ENCODE measurements at places on chromosomes 11 and 22.

- no peak for DNase-seq
Observed at GRCh38 chr11:93585758-93586157, 42.6 kb upstream of the SMCO4 start.

GRCh38 chr11:58316142-58316541 lies 42.7 kb downstream of the OR5B17 start:
- DNase-seq: no peak

DNA sequence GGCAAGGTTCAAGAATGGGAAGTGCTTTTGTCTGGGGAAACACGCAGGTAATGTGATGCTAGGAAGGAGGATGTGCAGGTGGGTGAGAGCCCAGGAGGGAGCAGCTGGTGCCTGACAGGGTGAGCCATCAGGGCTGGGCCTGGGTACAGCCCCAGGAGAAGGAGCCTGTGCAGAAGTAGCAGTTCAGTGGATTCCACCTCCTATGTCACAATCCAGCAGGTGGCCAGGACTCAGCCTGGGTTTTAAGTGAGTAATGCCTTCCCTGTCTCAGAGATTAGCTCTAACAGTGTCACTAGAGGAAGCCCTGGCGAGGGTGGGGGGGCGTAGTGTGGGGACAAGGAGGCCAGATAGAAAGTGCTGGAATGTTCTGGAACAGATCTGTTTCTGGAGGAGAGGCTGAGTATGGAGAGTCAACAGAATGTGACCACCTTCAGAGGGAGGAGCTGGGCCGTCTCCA lies 8.1 kb downstream of the RIC8A start:
- no peak for DNase-seq

GRCh38 chr11:126348806-126349582 lies 6.5 kb upstream of the ST3GAL4 start:
- no peak for DNase-seq

DNA sequence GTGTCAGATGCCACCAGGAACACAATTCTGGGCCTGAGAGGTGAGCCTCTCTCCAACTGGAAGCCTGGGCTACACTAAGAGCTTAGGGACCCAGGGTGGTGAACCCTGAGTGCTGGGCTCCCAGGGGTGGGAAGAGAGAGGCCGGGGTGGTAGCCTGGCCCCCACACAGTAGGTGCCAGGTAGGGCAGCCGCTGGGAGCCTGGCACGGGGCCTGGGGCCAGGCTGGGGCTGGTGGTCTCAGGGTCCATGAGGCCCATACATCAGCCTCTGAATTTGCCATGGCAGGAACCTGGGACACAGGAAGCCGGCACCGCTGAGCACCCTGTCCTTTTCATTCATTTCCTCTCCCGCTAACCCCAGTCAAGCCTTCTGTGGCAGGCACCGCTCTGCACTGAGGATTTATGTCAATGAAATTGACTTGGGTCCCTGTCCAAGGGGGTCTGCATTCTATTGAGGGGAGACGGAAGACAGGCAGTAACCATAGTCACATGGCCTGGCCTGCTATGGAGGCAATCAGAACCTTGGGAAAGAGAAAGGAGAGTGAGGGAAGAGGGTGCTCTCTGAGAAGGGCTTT lies 8.6 kb downstream of the MYEOV start:
- no peak for DNase-seq

- no peak for DNase-seq
Observed at GRCh38 chr11:65109231-65110198, 2.2 kb upstream of the TM7SF2 start.

DNA sequence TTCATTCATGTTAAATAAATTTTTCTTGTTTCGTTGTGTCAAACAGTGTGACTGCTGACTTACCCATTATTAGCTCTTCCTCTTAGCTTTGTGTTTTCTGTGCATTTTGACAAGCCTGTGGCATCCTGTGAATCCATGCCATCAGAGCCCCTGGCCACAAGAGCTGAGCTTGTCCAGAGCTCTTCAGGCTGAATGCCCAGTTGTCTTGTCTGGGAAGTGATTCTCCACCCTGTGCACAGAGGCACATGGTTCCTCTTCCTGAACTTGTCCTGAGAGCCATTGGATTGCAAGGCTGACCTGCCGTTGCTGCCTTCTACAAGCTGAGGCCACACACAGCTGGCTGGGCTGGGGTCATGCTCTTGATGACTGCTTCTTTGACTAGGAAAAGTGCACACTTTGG lies 64.1 kb downstream of the PPP6R3 start:
- DNase-seq: no peak

DNA sequence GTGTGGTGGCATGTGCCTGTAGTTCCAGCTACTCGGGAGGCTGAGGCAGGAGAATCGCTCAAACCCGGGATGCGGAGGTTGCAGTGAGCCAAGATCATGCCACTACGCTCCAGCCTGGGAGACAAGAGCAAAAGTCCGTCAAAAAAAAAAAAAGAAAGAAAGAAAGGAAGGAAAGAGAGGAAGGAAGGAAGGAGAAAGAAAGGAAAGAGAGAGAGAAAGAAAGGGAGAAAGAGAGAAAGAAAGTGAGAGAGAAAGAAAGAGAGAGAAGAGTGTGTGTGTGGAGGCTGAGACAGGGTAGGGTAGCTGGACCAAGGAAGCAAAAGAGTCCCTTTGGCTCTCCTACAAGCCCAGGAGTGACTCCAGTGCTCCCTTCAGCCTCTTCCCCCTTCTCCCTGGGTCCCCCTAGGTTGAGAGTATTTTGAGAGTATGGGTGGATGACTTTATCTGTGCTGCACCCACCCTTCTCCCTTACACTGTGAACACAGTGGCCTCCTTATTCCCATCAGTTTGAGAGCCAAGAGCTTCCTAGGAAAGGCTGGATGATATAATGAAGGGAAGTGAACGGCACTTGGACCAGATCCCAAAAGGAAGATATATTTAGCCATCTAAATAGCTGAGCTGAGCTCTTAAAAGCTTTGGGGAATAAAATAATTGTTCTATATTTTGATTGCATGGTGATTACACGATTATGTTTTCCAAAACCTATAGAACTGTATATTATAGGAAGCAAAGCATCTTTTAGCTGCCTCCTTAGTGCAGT lies 9.5 kb upstream of the DENND5A start:
- DNase-seq: no peak

DNA sequence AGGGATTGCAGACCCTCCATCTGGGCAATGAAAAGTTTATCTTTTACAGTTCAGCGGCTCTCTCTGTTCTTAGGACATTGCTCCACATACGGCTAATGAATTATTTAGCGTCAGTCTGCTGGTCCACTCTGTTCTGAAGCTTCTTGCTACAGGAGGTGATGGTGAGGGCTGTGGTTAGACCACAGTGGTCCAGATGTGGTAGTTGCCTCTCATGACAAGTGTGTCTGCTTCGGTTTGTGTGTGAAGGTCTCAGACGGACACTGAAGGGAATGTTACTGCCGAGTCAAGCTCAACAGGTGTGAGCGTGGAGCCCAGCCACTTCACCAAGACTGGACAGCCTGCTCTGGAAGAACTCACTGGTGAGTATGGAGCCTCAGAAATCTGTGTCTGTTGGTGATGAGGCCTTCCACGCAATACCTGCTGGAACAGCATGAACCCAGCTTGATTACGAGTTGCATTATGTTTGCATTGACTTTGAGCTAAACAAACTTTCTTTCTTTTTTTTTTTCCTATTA lies 220.8 kb downstream of the DBX1 start:
- DNase-seq: no peak

DNA sequence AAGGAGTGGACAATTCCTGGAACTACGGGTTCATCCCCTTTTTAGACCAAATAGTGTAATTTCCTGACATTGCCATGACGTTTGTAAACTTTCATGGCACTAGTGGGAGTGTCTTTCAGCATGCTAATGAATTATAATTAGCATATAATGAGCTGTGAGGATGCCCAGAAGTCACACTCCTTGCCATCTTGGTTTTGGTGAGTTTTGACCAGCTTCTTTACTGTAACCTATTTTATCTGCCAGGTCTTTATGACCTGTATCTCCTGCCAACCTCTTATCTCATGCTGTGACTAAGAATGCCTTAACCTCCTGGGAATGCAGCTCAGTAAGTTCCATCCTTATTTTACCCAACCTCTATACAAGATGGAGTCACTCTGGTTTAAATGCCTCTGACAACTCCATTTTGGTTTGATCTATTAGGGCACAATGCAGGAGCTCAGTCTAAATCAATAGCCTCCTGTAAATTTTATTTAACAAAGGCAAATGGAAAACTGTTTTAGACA lies 20.7 kb downstream of the OR10A6 start:
- no peak for DNase-seq

DNA sequence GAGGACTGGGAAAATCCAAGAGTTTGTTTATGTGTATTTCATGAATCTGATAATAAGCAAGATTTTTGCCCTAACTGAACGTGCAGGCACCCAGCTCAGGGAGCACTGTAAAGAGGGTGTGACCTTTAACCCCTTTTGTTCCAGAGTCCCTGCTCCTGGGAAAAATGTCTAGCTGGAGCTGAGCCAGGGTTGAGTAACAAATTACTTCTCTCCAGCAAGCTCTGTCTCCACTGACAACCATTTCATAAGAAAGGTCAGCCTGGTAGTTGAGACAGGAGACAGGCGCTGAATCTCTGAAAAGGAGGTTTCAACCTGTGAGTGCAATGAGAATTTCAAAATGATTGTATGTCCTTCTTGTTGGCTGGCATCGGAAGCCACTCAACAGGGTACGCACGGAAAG lies 156.4 kb upstream of the NARS2 start:
- DNase-seq: no peak

GRCh38 chr11:61062181-61062930 lies 39.9 kb upstream of the CD5 start:
- DNase-seq: no peak

DNA sequence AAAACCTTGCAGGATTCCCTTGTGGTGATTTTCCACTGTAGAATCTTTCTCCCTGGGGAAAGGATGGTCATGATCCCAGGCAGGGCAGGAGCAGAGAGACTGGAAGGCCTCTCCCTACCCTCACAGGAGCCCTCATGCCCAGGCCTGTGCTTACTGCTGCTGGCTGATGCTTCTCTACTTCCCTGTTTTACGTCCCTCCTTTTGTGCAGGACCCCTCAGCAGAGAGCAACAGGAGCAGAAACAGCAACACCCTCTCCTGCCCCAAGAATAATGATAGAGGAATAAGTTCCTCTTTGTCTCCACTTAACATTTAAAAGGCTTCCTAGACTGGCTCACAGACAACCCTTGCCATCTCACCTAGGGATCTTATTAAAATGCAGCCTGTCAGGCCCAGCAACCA lies 3.6 kb downstream of the ISX start:
- DNase-seq: no peak

GRCh38 chr11:86481399-86481798 lies 106.7 kb downstream of the CCDC81 start:
- DNase-seq: no peak

GRCh38 chr11:2302896-2303626 lies 1.2 kb downstream of the TSPAN32 start:
- no peak for DNase-seq

GRCh38 chr11:108221371-108221770 lies 1.1 kb downstream of the NPAT start:
- DNase-seq: no peak

DNA sequence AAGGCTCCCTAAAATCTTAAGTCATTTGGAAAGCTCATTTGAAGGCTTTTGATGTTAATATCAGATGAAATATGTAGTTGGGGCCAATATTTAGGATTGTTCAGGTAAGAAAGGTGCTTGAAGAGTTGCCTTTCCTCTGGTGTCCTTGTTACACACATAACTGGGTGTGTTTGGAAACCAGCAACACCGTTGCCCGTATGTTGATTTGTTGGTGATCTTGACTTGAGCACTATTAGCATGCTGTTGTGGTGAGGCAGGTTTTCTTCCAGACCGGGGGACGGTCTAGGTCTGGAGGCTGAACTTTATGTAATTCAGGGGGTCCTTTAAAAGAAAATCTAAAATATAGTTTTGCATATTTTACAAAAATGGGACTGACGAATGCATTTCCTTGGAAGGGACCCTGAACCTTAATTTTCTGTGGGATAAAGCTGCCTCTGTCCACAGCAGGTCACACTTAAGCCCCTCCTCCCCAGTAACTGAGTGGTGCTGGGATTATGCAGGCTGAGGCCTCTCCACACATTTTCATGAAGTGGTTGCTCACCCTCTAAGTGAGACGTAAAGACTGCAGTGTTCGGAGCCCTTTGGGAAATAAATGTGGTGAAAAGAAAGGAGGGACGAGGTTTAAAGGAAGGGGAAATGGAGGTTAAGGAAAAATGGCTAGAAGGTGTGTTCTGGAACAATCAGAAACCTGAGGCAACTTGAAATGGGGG lies 1.8 kb downstream of the YWHAH start:
- no peak for DNase-seq

GRCh38 chr22:37628830-37629229 lies 10.6 kb upstream of the SH3BP1 start:
- no peak for DNase-seq

- DNase-seq: no peak
Observed at GRCh38 chr22:46062232-46062615, 85.3 kb upstream of the WNT7B start.

DNA sequence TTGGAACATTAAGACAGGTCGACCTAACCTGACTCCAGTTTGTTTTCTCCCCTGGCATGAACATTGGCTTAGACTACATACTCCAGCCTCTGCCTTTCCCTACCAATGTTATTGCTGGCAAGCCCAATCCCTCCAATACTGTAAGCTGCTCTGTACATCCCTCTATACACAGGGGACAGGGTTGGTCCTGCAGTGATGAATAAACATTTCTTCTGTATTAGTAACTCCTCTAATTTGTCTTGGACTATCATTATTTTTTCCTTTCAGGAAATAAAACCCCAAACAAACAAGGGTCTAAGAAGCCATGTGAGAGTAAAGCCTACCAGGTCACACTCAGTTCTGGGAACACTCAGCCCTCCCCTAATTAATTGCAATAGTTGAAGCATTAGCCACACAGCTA lies 35.1 kb upstream of the FJX1 start:
- peak; percentile 30 for DNase-seq

DNA sequence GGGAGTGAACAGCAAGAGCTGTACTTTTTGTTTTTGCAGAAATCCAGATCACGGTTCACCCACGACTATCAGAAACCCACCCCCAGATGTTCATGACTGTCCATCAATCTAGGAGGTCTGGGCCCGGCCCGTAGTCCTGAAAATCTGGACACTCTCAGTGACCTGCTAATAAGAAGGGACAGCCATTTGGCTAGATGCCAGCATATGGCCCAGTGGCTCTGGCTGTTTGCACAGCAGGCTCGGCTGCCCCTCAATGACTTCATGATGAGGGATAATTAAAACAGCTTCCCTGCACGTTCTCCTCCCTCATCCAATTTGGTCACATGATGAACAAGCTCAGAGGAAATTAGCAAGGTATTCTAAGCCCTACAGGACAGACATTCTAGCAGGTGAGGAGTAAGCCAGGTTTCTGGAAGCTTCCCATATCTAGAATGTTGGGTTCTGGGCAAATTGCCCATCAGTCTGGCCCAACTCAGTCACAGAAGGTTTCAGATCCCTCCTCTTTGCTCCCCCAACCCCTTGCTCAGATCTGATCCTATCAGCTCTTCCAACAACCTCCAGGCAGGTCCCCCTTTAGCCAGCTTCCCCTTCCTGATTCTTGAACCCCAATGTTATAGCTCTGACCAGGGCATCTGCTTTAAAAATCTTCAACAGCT lies 397.3 kb downstream of the SHANK2 start:
- DNase-seq: no peak

DNA sequence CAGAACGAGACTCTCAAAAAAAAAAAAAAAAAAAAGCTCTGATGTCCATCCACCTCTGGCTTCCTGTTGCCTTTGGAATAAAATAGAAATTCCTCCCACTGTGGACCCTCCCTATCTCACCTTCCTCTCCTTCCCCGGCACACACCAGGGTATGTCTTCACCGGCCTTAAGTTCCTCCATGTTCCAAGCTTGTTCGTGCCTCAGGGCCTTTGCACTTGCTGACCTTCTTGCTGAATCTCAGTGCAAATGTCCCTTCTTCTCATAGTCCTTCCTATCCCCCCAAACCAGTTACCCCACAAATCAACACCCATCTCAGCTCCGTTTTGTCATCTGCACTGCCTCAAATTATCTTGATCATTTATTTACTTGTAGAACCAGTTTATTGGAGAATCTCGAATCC lies 20.6 kb downstream of the IFT27 start:
- DNase-seq: no peak

Measured in T1000 (cell line).